Activated B cell treated with CpG ODN at 0.5 μM for 24 hours (primary cell): ENCODE measurements at places on chromosomes 7 and 10.

DNA sequence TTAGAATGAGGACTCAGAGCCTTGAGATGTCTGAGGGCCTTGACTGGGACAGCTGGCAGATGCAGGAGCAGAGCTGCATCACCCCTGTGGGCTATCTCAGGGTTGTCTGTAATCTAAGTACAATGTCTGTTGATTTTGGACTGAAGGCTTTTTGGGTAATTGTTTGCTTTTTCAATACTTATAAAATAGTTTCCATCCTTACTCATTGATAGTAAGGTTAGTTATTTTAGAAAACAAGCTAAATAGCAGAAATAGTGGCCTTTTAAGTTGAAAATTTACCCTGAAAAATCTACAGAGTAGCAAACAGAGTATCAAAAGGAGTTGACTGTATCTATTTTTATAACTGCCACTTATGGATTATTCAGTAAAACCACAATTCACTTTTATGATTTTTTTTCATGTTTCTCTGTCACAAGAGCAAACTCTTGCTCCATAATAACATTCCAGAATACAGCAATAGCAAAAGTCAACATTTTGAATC, 179.7 kb downstream of the CFTR start:
- H3K4me3 ChIP-seq: no peak overlapping the region
- H3K4me1 ChIP-seq: no peaks in the 10 kb centered on the region
- no peaks in the 10 kb centered on the region for H3K36me3 ChIP-seq
- no peaks in the 10 kb centered on the region for H3K27me3 ChIP-seq
- DNase-seq: no peak

DNA sequence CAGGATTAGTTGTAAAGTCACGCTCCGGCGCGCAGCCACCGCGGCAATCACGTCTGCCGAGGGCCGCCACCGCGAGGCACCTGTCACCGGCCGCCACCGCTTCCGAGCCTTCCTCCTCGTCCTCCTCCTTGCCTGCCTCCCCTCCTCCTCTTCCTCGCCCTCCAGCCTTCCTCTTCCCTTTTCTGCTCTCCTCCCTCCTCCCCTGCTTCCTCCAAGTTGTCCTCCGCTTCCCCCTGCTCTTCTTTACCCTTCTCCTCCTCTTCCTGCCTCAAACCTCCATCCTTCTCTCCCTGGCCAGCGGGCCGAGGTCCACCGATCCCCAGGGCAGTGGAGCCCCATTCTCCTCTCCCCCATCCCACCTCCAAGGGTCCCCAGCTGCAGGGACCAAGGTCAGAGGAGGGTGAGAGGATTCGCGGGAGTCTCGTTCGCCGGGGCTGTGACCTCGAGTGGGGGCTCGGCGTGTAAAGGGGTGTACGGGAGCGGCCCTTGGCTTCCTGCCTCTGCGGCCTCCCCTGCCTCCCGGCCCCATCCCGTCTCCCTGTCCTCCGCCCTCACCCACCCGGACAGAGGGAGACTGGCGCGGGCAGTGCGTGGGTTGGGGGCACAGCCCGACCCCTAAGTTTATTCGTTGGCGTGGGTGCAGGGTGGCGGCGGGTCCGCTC, 89.5 kb upstream of the PAX2 start:
- H3K27me3 ChIP-seq: peaks cover 65% of the 10 kb centered on the region
- DNase-seq: no peak
- peak overlapping the region; percentile 64 for H3K4me3 ChIP-seq
- no peaks in the 10 kb centered on the region for H3K36me3 ChIP-seq

GRCh38 chr7:109751241-109751640, 1181.6 kb downstream of the DNAJB9 start:
- H3K27ac ChIP-seq: no peak overlapping the region
- DNase-seq: no peak
- H3K27me3 ChIP-seq: no peaks in the 10 kb centered on the region
- no peak overlapping the region for H3K4me3 ChIP-seq

- H3K4me1 ChIP-seq: peaks cover 28% of the 10 kb centered on the region
- no peaks in the 10 kb centered on the region for H3K36me3 ChIP-seq
- no peak overlapping the region for H3K27ac ChIP-seq
- peaks cover 19% of the 10 kb centered on the region for H3K27me3 ChIP-seq
- H3K4me3 ChIP-seq: no peak overlapping the region
Observed at GRCh38 chr7:155356323-155357105, 58.8 kb downstream of the INSIG1 start.

GRCh38 chr7:94655848-94656657, at the start of gene SGCE:
Gene SGCE (minus strand): TSS chr7:94656133. CDS start chr7:94656098, 35 bp downstream.
- peak within 1 kb of the TSS; percentile 79 for H3K27ac ChIP-seq
- peak within 1 kb of the TSS; percentile 89 for H3K4me3 ChIP-seq
- no peaks in the 10 kb centered on the region for H3K36me3 ChIP-seq
- peaks cover 13% of the 10 kb centered on the region for H3K27me3 ChIP-seq
- peaks cover 20% of the 10 kb centered on the region for H3K4me1 ChIP-seq

GRCh38 chr10:35268323-35268722, 68.0 kb upstream of the CCNY start:
- H3K36me3 ChIP-seq: no peaks in the 10 kb centered on the region
- H3K27ac ChIP-seq: no peak overlapping the region
- peaks cover 7% of the 10 kb centered on the region for H3K4me1 ChIP-seq
- H3K4me3 ChIP-seq: no peak overlapping the region
- no peak for DNase-seq
- H3K27me3 ChIP-seq: peaks cover under 1% of the 10 kb centered on the region

- DNase-seq: no peak
- H3K4me1 ChIP-seq: no peaks in the 10 kb centered on the region
- H3K4me3 ChIP-seq: no peak overlapping the region
- H3K27ac ChIP-seq: no peak overlapping the region
- H3K27me3 ChIP-seq: no peaks in the 10 kb centered on the region
Observed at GRCh38 chr7:124459101-124460055, 306.2 kb downstream of the GPR37 start.

DNA sequence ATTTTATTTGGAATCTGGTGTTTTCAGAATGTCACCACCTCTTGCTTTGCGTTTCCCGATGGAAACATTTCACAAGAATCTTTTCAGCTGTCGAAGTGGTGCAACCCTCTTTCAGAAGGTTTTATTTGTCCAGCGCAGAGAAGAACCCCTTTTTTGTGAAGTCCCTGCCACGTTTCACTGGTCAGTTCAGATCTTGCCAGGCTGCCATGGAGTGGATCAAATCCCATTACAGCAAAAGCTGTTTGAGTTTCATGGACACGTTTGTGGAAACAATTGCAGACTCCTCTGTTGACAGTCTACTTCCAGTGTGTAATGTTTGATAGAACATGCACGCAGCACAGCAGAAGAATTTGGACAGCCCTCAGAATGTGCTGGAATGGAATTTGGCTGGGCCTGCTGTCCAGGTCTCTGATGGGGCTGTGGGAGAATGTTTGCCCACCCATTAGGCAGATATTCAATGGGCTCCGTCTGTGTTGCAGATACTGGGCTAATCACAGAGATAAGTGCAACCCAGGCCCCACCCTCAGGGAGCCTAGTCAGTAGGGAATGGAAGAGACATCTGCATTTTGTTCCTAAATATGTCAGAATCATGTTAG, 143.2 kb downstream of the GRK5 start:
- no peak overlapping the region for H3K4me3 ChIP-seq
- DNase-seq: no peak
- H3K4me1 ChIP-seq: peaks cover 7% of the 10 kb centered on the region

- no peak overlapping the region for H3K4me3 ChIP-seq
- H3K27ac ChIP-seq: no peak overlapping the region
- H3K4me1 ChIP-seq: no peaks in the 10 kb centered on the region
Observed at GRCh38 chr7:34807548-34808340, 149.7 kb downstream of the NPSR1 start.

GRCh38 chr10:71512761-71513539, 116.2 kb downstream of the CDH23 start:
- no peak overlapping the region for H3K27ac ChIP-seq
- H3K36me3 ChIP-seq: no peaks in the 10 kb centered on the region
- no peak overlapping the region for H3K4me3 ChIP-seq
- H3K27me3 ChIP-seq: peaks cover 5% of the 10 kb centered on the region
- no peak for DNase-seq
- no peaks in the 10 kb centered on the region for H3K4me1 ChIP-seq

DNA sequence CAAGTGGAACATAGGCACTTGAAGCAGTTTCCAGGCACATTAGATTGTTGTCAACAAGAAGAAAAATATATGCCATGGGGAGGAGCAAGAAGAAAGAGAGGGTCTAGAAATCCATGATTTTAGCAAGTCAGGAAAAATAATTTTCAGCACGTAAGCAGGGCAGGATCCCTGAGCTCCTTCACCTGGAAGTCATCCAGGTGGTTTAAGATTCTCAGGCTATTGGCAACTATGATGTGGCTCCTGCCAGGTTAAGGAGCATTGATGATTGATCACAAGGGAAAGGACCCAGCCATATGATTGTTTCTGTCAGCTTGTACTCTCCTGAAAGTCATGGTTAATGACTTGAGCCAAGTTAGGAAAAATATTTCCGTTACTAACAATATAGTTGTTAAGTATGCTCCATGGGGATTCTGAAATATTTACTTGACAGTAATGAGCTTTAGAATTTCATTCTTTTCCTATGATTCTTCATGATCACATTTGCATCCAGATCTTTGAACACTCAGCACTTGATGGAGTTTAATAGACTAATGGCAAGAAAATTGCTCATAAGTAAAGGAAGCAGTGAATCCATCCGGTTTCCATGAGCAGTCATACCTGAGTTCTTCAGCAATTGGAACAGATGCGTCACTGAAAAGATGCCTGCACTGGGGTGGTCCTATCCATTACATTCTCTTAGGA, 209.1 kb downstream of the BICC1 start:
- H3K27ac ChIP-seq: no peak overlapping the region
- no peak for DNase-seq
- H3K4me1 ChIP-seq: no peaks in the 10 kb centered on the region

DNA sequence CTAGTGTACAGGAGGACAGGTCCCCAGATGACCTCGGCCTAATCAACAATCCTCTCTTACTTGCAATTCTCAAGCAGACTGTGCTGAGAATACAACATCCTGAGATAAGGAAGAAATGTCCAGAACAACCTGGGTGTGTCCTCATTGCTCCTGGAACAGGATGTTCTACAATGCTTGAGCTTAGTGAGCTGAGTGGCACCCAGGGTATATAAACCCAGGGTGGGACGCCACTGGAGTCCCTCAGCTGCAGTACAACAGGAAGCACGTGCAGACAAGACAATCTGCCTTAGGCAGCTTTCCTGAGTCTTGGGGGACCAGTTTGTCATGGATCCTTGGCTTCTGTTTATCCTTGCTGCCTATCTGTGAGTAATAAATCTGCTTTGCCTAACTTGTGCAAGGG, 27.7 kb upstream of the SLC25A13 start:
- H3K27me3 ChIP-seq: peaks cover 20% of the 10 kb centered on the region
- H3K4me3 ChIP-seq: no peak overlapping the region
- no peak for DNase-seq
- no peaks in the 10 kb centered on the region for H3K4me1 ChIP-seq
- no peaks in the 10 kb centered on the region for H3K36me3 ChIP-seq

DNA sequence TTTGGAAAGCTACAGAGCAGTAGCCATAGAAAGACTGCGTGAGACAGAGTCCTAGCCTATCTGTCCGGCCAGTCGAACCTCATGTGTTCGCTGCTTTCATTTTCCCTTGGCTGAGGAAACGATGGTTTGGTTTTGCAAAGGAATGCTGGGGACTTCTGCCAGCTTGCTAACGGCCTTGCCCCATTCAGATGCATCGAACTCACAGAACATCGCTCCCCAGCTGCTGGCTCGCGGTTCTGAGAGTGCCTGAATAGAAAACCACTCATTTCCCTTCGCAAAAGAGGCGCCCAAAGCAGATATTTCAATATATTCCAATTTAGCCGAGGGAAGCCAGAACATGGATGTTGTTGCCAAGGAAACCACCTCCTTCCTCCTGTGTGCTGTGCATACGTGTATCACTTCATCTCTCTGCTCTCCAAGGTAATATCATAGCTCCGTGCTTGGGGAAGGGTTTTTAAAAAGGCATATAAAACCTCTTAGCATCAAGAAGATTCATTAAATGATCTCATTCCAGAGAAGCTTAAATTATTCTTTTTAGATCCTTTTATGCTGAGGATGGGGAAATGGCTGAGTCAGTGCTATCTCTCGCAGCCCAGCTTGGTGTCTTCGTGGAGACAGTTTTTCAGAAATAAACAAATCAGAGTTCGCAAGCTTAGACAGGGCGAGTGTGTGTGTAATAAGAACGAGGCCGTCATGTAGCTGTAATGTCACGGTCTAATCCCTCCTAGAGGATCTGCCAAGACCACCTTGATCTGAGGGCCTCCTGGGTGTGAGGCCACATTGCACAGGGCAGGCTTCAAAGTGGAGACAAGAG, 215.2 kb downstream of the RPS24 start:
- DNase-seq: no peak
- H3K4me1 ChIP-seq: peaks cover 21% of the 10 kb centered on the region
- no peak overlapping the region for H3K27ac ChIP-seq
- H3K27me3 ChIP-seq: peaks cover 9% of the 10 kb centered on the region
- no peak overlapping the region for H3K4me3 ChIP-seq

GRCh38 chr10:79407811-79408795, 37.3 kb downstream of the ZCCHC24 start:
- H3K27ac ChIP-seq: no peak overlapping the region
- no peak for DNase-seq
- no peaks in the 10 kb centered on the region for H3K27me3 ChIP-seq
- no peak overlapping the region for H3K4me3 ChIP-seq

DNA sequence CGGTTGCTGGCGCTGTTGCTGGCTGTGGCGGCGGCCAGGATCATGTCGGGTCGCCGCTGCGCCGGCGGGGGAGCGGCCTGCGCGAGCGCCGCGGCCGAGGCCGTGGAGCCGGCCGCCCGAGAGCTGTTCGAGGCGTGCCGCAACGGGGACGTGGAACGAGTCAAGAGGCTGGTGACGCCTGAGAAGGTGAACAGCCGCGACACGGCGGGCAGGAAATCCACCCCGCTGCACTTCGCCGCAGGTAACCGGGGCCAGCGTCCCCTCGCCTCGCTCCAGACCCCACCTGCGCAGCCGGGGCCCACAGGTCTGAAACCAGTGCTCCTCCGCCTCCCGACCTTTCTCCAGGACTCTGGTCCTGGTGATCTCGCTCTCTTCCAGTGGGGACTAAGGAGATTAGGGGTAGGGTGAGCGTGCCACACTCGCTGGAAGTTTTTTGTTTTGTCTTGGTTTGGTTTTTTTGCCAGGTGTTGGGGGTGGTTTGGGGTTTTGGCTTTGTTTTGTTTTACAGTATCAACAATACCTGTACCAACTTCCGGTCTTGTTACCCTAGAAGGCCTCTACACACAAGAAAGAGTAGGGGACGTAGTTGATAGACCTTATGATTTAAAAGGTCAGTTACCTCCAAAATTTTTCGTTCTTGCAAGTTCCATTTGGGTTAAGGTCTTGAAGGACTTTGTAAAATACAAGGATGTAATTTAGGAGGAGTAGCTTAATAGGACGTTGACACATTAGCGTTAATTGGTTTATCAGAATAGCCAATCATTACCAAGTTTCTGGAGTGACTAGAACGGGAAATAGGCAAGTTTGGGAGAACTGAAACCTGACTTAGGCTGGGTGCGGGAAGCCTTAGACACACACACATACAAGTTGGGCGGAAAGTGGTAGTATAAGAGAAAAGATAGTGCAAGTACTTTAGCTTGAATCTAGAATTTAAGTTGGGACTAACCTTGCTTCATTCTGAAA, 704 bp downstream of the TNKS2 start:
- peak overlapping the region; percentile 96 for H3K27ac ChIP-seq
- peaks cover 40% of the 10 kb centered on the region for H3K36me3 ChIP-seq
- no peaks in the 10 kb centered on the region for H3K27me3 ChIP-seq
- H3K4me1 ChIP-seq: peaks cover 73% of the 10 kb centered on the region
- no peak for DNase-seq
- H3K4me3 ChIP-seq: peak overlapping the region; percentile 93

GRCh38 chr7:151890355-151891004, 13.6 kb upstream of the PRKAG2 start:
- no peak overlapping the region for H3K4me3 ChIP-seq
- DNase-seq: no peak
- H3K27ac ChIP-seq: no peak overlapping the region
- H3K36me3 ChIP-seq: no peaks in the 10 kb centered on the region
- peaks cover 17% of the 10 kb centered on the region for H3K27me3 ChIP-seq
- H3K4me1 ChIP-seq: peaks cover 3% of the 10 kb centered on the region
